EH (cell line): ENCODE measurements at places on chromosomes 5 and 9.
A peak's percentile ranks its signal among the peaks of the same experiment; 100 is the strongest.

- DNase-seq = peak; percentile 28
These were observed 329.5 kb downstream of the BNC2 start for GRCh38 chr9:16540743-16541613.

GRCh38 chr5:80242849-80243248 lies 13.0 kb downstream of the SERINC5 start:
- DNase-seq = no peak

- no peak for DNase-seq
These were observed 4.5 kb downstream of the BRD9 start for GRCh38 chr5:887947-888637.

- DNase-seq = no peak
These were observed 626.7 kb upstream of the ADAMTS16 start for GRCh38 chr5:4513381-4513780.

DNA sequence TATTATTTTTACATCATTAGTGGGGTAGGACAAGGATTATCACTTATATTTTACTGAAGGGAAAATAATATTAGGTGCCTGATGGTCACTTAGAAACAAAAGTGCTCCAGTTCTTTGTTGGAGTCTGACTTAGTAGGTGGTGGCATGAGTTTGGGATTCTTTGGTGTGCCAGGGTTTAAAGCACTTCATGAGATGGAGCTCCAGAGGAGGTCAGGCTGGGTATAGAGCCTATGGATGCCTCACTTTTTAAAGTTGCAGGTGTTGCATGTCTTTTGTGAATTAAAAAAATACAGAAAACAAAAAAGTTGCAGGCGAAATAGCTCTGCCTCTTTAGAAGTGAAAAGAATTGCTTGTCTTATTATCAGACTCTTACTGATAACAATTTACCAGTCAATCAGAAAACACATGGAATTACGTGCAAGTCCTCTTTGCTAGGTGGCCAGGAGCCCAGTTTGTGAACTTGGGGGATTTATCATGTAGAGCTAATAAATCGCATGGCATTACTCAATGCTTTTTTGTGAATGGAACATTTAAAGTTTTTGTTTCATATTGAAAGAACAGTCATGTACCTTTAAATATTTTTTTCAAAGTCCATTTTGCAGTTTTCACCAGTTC lies 1.6 kb downstream of the ITK start:
- DNase-seq = no peak

- DNase-seq = no peak
These were observed 7.6 kb downstream of the MLLT3 start for GRCh38 chr9:20614602-20615216.

DNA sequence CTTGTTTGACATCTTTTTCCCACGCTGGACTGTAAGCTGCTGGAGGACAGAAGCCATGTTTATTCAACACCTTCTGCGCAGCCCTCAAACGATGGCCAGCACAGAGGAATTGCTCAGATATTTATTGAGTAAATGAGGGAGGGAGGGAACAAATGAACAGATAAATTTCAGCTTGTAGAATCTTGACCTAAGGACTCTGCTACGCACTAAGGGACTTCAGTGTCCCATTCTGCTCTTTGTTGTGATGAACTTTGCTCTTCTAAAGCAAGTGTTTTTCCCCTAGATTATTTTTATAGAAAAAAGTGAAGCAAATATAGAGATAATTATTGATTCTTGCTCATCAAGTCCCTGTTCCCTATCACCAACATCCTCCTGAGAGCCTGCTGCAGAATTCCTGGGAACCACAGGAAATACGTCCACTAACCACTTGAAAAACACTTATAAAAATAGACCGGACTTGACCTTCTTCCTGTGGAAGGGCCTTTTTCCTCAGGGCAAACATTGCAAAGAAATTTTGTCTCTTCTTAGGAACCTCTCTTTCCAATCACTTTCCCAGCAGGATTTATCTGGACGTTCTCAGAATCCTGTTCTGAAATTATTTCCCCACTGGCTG lies 54.9 kb downstream of the FGF1 start:
- DNase-seq = peak; percentile 79

DNA sequence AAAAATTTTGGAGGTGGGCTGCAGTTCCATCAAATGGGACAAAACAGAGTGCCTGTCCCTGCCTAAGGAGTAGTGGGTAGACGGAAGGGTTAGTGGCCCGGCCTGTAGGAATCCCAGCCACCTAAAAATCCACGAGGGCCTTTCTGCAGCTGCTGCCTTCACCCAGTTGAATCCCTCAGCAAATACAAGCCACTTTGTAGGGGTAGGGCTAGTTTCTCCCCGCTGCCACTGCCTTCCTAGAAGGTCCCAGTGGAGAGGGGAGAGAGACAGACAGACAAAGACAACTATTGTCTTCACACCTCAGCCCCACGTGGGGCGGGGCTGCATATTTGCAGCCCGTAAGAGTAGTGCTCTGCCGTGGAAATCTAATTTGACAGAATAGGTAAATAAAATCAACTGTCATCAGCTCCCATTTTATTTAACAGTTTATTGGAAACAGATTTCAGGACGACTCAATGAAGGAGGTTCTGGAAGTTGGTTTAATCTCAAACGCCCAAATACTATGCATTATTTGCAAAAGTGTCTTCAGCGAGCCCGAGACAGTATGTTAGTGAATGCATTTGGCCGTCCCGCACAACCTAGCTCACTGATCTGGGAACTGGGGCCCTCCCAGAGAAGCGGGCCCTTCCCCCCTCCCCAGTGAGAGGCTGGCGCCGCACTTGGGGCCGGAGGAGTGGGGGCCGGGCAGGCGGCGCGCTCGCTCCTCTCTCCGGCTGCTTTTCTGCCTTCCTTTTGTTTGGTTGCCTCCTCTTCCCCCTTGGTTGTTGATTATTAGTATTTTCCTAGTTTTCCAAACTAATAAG lies 67.6 kb upstream of the TBCA start:
- no peak for DNase-seq

- DNase-seq = no peak
These were observed 1.8 kb upstream of the WNT8A start for GRCh38 chr5:138082033-138082432.

GRCh38 chr5:57054671-57055070 lies 102.7 kb upstream of the MIER3 start:
- DNase-seq = no peak

DNA sequence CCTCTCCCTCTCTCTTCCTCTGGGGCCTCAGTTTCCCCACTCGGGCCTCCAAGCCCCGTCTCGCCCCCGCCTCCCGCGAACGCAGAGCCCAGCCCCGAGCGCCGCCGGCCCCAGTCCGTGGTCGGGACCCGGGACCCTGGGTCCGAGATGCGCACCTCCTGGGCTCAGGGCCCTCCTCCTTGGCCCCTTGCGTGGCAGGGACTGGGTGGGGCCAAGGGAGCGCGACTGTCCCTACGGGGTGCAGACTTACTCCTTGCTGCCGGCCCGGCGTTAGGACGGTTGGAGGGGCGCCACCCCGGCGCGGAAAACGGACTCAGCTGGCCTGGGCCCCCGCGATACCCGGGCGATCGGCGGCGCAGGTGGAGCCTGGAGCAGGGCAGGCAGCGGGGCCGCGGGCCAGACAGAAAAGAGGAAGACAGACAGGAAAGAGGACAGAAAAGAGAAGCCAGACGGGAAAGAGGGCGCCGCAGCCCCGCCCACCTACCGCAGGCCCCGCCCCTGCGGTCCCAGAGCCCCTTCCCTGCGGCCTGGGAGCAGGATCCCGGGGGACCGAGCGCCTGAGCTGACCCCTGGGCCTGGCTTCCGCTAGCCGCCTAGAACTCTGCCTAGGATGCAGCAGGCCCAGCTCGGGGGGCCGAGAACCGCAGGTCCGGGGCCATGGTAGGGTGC lies at the start of gene GBGT1:
GBGT1 (minus strand) TSS at position 411 of the 669 bp plus-strand sequence. CDS start 1,502 bp downstream, outside the sequence.
- peak; percentile 55 for DNase-seq

GRCh38 chr9:86550401-86550800 lies 196.2 kb upstream of the TUT7 start:
- peak; percentile 45 for DNase-seq

GRCh38 chr5:174111287-174111973 lies 65.9 kb downstream of the NSG2 start:
- no peak for DNase-seq

DNA sequence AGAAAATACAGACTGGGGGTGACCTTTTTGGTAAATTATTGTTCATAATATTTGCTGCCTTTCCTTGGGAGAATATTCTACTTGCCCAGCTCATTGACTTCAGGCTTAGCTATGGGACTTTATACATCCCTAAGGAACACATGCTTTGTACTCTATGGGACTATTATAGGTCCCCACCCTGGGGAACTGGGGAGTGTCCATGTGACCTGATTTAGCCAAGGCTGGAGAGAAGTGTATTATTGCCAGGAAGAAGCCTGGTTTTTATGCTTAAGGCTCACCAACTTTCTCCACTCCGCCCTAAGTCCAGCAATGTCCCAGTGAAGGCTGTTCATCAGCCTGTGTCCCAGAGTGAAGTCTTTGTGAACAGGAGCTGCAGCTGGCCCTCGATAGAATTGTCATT lies 16.6 kb upstream of the DRD1 start:
- no peak for DNase-seq

DNA sequence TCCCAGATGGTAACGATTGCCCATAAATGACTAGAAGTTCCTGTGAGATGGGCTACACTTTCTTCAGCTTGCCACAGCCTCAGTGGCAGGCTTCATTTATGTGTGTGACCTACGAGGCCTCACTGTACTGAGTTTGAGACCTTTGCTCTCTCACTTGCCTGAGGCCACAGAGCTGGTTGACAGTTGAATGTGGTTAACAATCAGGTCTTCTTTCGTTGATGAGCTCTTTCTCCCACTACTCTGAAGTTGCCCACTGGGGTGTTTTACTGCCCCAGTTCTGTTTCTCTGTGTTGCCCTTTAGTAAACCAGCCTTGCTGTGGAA lies 70.5 kb downstream of the CYFIP2 start:
- DNase-seq = no peak

DNA sequence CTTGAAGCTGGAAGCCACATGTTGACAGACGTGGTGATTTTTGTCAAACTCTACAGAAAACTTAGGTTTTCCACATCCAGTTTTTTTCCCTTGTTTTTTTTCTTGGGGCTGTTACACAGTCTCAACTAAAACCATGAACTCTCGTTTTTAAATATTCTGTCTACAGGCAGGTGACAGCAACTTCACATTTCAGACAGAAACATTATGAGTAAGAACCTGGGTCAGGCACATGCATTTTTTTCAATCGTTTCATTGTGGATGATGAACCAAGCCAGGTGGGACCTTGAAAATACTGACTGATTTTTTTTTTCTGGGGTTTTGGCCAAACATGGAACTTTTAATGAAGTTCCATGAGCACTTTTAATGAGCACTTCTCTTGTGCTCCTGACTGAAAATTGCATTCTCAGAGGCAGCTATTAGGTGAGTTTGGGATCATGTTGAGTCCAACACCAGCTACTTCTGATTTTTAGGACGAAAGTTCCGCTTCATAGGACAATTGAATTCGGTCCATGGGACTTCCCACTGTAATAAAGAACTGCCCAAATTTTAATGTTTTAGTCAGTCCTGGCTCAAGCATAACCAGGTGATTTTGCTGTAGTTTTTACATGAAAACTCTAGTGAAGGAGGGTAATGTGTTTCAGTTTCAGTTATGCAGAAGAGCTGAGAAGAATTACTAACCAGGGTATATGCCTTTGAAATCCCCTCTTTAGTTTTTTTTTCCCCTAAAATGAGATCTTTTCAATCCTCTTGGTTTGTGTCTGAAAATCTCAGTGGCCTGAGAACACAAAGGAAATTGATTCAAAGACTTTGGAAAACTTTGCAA lies 93.2 kb upstream of the ADAMTS16 start:
- DNase-seq = no peak

DNA sequence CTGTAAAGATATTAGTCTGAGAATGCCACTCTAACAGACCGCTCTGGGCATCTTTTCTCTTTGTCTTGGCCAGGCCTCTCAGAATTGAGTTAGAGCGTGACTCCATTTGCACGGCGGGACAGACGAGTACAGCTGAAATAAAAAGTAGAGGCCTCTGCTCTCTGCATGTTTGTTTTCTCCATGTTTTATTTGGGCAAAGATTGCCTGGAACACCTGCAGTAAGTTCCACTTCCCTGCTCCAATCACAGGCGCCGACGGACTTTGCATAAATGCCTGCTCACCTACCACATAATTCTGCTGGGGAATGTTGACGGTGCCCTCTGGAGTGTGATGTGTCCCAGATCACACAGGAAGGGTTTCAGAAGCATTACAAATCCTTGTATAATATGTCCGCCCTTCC lies 10.6 kb downstream of the SPOCK1 start:
- DNase-seq = no peak

DNA sequence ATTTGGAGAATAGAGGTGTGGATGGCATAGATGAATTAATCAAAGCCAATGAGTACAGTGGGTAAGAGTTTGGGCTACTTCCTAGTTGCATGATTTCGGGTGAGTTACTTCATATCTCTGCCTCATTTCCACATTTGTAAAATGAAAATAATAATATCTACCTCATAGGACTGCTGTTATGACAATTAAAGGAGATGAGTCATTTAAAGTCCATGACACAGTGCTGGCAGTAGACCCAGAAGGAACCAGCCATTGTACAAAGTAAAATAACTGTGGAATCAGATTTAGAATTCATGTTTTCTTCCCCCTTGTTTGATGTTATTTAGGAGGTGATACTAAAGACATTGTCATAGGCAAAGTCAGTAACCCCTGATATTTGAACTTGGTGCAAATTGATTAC lies 139.5 kb upstream of the SLC27A6 start:
- DNase-seq = peak; percentile 31

- no peak for DNase-seq
These were observed 209.5 kb downstream of the MEF2C start for GRCh38 chr5:88673253-88674105.

- DNase-seq = no peak
These were observed 5.1 kb downstream of the SLC25A48 start for GRCh38 chr5:135839566-135839965.

- no peak for DNase-seq
These were observed 31.5 kb downstream of the LNPEP start for GRCh38 chr5:96967400-96967799.

DNA sequence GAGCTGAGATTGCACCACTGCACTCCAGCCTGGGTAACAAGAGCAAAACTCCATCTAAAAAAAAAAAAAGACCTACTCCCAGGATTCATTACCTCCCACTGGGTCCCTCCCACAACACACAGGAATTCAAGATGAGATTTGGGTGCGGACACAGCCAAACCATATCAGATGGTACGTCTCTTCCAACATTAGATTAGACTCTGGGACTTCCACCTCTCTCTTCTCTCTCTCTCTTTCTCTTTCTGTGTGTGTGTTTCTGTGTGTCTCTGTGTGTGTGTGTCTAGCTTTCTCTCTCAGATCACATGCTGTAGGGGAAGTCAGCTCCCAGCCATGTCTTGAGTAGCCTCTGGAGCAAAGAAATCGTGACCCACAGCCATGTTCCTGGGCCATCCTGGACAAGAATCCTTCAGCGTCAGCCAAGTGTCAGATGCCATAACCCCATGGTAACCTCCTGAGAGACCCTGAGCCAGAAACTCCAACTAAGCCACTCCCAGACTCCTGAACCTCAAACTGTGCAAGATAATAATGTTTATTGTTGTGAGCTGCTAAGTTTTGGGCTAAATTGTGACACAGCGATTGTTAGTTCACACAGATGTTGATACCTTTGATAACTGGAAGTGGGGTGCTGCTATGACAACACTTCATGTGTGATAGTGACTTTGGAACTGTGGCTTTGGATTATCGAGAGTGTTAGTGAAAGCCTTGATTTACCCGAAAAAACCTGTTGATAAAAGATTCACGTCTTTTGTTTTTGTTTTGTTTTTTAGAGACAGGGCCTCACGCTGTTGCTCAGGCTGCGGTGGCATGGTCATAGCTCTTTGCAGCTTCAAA lies 4.1 kb upstream of the CMBL start:
- DNase-seq = no peak

GRCh38 chr9:136606687-136607333 lies 55.9 kb upstream of the EGFL7 start:
- no peak for DNase-seq
